ENCODE measurements at places on chromosomes 2 and 18.

- DNase-seq, result no peak
Measured at GRCh38 chr18:73715210-73715670, 432.4 kb downstream of the FBXO15 start.

- no peak for DNase-seq
Measured at GRCh38 chr2:157929871-157930667, 53.9 kb upstream of the ACVR1 start.

GRCh38 chr18:50401888-50402287, 27.0 kb downstream of the SKA1 start:
- DNase-seq, result peak; percentile 32

GRCh38 chr2:4908461-4908860, 783.7 kb upstream of the SOX11 start:
- DNase-seq, result no peak

- no peak for DNase-seq
Measured at GRCh38 chr2:165827016-165827920, 33.2 kb upstream of the GALNT3 start.

DNA sequence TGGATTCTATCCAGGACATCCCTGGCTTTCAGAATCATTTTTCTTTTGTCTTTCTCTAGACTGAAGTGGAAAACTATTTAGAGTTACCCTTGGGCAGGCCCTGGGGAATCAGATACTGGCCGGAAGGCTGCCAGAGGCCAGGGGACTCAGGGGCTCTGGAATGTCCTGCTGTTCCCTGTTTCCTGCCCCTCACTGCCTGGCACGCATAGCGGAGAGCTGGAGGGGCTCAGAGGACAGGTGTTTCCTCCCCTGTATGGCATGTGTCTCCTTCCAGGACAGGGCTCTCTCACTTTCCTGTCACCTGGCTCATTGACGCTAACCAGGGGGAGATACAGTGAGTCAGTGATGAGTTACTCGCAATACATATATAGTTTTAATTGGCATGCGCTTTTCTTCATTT, 38.8 kb downstream of the DYSF start:
- DNase-seq, result no peak

DNA sequence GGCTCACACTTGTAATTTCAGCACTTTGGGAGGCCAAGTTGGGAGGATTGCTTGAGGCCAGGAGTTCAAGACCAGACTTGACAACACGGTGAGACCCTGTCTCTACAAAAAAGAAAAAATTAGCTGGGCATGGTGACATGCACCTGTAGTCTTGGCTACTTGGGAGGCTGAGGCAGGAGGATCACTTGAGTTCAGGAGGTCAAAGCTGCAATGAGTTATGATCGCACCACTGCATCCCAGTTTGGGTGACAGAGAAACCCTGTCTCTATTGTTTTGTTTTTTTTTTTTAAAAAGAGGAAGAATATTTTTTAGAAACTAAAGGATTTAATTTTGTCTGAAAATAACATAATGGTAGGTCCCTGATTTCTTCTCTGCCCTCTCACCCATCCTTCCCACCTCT, 79.4 kb upstream of the TMEM200C start:
- DNase-seq, result no peak

DNA sequence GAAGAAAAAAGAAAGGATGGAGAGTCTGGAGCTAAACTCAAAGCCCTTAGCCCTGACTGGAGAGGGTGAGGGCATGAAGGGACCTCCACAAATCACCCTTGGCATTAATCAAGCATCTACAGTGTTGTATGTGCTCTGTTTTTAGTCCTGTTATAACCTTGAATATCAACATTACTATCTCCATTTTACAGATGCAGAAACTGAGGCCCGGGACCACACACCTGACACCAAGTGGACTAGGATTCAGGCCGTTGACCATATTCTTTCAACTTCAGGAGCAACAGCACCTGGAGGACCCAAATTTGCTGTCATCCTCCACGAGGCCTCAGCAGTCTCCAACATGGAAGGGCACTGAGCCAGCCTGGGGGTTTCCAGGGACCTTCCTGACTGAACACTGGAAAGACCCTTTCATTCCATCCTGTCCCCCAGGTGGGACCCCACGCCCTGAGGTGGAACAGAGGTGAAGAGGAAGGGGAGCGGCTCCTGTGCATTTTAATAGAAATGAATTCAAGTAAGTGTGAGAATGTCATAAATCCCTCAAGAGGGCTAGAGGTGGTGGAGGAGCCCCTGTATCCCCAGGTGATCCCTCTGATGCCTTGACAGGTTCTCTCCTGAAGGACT, 41.0 kb downstream of the SERTAD2 start:
- no peak for DNase-seq

DNA sequence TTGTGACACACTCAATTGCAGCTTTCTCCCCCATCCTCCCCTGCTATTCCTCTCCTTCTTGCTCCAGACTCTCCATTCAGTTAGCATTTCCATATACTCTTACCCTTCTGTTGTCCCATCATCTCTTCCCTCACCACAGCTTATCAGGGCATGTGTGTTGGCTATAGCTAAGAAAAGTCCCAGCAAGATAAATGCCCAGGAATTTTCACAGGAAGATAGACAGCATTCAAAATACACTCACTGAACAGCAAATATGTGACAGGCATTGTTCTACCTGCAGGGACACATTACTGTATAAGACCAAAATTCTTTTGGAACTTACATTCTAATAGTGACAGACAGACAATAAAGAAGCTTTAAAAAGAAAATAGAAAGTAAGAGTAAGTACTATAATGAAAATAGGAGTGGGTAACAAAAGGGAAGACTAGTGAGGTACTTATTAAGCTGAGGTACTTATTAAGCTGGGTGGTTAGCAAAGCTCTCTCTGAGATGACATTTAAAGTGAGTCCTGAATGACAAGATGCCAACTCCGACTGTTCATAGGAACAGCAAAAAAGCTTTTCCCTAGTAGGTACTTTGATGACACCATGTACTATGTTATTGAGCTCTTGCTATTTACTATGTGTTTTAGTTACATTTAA, 86.2 kb downstream of the CHN1 start:
- DNase-seq, result no peak

DNA sequence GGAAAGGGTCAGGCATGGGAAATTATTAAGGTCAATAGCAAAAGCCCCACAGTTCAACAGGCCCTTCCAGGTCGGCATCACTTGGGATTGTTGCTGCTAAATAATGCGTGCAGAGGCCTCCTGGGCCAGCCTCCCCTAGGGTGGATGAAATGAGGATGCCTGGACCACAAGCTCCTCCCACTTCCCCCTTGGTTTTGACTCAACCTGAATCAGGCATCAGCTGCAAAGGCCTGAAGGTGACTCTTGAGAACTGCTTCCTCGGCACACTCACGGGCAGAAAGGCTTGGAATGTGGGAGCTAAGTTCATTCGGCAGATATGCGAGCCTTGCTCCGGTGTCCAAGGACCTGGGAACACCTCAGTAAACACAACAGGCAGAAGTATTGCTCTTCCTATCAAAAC, 69.3 kb downstream of the MBP start:
- peak; percentile 86 for DNase-seq

- DNase-seq, result no peak
Measured at GRCh38 chr2:148948868-148949267, 73.8 kb downstream of the KIF5C start.
